Cortex of kidney (tissue), 1 donor: ENCODE measurements at places on chromosomes 7 and 10.

GRCh38 chr7:108004220-108005142 is 1.5 kb upstream of the LAMB1 start:
- no peak for DNase-seq

DNA sequence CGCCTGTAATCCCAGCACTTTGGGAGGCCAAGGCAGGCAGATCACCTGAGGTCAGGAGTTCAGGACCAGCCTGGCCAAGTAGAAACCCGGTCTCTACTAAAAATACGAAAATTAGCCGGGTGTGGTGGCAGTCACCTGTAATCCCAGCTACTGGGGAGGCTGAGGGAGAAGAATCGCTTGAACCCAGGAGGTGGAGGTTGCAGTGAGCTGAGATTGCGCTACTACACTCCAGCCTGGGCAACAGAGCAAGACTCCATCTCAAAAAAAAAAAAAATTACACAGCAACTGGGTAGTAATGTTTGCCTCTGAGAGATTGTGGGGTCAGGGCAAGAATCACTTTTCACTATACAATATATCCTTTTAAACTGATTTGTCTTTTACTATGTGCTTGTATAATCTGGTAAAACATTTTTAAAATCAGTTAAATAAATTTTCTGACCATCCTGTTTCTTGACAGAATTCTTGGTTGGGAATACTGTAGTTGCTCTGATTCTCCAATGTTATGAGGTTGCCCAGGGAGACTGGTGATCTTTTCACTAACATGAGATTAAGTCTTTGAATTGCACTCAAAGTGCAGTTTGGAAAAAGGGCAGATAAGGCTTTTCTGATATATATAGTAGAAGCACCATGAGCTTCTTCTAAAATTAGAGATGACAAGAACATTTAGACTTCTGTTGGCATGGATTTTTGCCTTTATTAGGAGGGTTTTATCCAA is 1.5 kb downstream of the ENTPD7 start:
- no peak for DNase-seq

DNA sequence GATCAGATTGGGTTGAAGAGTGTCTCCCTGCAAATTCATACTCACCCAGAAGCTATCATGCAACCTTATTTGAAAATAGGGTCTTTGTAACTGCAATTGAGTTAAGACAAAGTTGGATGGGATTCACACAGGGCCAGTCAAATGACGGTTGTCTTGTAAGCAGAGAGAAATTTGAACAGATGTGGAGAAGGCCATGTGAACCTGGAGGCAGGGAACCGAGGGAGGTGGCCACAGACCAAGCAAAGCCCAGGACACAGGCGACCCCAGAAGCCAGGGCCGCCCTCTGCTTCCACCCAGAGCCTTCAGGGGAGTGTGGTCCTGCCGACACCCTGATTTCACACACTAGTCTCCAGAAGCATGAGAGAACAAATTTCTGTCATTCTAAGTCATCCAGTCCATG is 140.8 kb downstream of the SFMBT2 start:
- DNase-seq, result no peak

DNA sequence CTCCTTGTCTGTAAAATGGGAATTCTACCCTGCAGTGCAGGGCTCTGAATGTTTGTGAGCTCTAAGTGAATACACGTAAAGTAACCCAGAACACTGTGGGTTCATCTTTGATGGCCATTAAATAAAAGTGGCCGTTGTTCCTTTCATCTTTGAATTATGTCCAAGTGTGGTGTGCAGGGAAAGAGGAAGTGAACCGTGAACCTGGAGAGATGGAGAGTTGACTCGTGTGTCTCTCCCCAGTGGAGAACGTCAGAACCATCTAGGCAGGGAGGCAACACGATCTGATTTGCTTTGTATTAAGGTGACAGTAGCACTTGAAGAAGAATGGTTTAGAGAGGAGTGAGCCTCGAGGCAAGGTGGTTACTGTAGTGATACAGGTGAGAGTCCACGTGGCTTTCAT is 93.5 kb upstream of the GJD4 start:
- DNase-seq, result no peak

- DNase-seq, result no peak
These were observed 119.1 kb downstream of the NKX6-2 start for GRCh38 chr10:132666705-132667341.

DNA sequence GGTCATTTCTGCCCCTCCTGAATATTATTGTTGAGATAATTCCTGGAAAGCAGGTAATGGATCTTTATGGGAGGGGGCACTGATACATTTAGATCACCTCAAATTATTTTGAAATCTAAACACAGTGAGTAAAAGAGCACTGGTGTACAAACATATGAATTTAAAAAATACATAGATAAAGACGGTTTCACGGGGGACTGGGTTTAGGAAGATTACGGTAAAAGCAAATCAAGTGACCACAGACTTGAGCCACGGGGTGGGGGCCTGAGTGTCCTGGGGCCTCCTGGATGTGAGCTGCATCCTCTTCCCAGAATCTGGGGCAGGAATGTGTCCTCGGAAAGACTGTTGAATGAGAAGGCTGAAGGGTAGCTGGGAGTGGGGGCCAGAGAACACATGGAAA is 219.1 kb upstream of the KLF6 start:
- DNase-seq, result no peak

GRCh38 chr10:61835946-61836887 is 65.3 kb upstream of the ARID5B start:
- no peak for DNase-seq

GRCh38 chr7:91342346-91342745 is 78.1 kb downstream of the FZD1 start:
- DNase-seq, result no peak

DNA sequence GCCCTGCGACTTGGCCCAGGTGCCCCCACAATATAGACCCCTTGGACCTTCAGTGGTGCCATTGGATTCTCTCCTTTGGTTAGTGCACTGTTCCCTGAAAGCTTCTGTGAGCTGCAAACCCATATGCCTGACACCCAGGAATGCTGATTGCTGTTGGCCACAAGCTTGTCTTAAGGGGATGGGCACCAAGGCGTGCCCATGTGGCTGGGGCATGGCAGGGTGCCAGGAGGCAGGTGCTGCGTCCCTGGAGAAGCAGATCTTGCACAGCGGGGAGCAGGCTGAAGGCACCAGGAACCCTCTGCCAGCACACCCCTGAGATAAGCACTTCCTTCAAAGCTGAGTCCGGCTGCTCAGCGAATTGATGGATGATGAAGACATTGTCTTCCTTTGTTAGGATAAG is 411.8 kb downstream of the SDK1 start:
- no peak for DNase-seq

GRCh38 chr10:21524131-21524525 is 1.4 kb downstream of the SKIDA1 start:
- DNase-seq, result no peak

DNA sequence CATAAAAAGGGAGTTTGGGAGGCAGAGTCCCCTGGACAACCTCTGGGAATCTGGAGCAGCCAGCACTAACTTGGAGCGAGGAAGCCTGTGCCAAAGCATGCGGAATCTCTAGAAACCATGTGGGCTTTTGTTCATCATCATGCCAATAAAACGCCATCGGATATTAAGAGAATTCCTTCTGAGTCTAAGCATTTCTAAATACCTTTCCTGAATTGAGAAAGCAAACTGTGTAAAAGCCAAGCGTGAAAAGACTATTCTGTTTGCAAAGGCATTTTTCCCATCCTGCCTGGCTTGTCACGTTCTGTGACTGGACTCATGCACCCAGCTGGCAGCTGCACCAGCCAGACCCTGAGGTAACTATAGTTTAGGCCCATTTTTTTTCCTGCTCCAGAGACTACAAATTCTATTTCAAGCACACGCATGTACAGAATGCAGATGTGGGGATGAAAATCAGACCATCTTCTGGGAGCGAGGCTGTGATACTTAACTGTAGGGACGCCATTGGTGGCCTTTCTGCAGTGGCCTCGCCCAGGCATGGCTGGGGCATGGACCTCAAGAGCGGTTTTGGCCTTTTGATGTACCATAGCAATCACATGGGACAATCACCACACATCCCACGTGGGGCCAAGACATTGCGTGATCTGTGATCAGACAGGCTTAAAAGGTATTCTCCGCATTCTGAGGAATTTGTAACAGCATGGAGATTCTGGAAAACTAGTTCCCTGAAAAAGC is 218.9 kb downstream of the KIAA1217 start:
- no peak for DNase-seq

- DNase-seq, result no peak
These were observed 19.5 kb downstream of the COL28A1 start for GRCh38 chr7:7516156-7516555.

DNA sequence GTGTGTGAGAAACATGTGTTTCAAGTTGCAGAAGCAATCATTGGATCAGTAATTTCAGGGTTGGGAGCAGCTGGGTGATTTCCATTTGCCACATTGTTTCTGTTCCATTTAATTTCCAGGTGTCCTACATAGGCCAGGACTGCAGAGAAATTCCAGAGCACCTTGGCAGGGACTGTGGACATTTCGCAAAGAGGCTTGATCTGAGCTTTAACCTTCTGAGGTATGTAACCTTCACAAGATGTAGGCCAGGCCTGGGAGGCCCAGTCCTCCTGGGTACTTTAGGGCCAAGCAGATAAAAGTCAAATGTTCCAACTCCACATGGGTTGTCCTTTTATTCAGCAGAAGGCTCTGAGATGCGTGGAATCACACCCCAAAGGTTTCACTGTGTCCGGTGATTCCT is 6.9 kb downstream of the LRMDA start:
- DNase-seq, result no peak

DNA sequence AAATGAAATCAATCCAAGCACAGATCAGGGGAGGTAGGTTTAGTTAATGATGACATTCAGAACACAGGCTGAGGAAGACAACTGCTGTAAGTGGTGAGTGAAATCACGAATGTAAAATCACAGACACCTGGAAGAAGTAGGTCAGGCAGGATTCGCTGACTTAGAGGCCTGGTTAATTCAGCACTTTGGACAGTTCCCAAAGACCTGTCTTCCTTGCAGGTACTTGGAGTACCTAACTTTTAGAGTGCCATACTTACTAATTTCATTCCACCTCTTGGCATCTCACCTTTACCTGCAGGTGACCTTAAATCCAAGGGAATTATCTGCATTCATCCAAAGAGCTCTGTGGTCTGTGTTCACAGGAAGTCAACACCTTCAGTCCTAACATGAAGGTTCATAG is 822.3 kb downstream of the PHTF2 start:
- no peak for DNase-seq

- DNase-seq, result no peak
These were observed 194.7 kb downstream of the BUB3 start for GRCh38 chr10:123348691-123349572.

DNA sequence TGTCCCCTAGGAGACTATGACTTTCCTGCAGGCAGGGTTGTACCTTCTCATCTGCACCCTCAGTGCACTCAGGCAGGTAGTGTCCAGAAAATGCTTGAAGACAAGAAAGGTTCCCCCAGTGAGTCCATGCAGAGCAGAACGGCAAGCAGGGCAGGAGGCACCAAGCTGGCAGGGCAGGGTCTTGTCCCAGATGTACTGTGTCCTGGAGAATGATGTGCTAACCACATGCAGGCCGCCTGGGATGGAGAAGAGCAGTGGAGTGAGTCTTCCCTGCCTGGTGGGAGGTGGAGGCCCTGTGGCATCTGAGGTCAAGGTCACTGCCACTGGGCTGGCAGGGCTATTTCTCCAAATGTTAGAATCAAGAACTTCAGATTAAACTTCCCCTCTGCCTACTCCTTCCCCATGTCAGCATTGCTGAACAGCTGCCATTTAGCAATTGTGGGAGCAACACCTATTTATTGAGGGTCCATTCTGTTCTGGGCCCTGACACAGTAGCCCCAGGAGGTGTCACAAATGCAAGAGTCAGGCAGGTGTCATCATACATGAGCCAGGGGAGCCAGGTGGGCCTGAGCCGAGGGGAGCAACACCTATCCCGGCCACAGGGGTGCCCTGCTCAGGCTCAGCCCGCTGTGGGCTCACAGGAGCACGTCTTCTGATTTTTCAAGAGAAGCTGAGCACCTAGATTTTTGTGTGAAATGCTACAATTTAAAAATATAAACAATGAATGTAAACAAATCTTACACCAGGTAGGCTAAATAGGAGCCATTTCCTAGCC is 34.1 kb downstream of the PTPRE start:
- DNase-seq, result no peak

DNA sequence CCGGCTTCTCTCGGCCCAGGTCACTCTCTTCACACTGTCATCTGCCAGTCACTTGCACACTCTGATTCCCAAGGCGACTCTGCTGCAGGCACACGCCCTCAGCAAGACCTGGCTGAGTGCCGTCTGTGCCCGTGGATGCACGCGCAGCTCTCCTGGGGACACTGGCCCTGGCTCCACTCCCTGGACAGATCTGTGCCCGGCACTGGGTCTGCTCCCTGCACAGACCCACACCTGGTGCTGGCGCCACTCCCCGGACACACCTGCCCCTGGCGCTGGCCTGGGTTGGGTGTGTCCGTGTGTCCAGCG is 133.2 kb downstream of the DNAJB6 start:
- no peak for DNase-seq

DNA sequence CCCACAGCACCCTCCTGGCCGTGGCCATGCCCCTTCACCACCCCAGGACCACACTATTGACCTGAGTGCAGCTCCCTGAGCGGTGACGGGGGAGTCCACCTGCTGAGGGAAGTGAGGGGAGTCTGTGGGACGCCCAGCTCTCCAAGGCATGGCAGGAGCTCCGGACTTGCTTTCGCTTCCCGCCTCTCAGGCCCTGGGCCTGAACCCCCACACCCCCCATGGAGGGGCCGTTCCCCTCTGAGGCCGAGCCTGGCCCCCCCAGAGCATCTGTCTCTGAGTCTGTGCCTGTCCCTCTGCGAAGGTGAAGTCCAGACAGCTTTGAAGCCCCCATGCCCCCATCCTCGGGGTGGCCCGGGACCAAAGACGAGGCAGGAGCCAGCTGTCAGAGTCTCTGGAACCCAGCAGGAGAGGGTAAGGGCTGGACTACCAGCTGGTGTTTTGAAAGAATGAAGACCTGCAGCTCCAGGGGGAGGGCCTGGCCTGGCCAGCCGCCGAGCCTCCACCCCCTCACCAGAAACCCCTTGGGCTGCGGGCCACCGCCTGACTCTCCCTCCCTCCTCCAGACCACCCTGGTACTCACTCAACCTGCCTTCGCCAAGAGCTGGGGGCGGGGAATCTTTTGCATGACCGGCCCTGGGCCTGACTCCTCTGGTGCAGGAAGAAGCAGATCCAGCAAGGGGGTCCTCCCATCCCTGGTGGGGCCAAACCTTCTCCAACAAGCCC is 114.0 kb downstream of the PDGFA start:
- DNase-seq, result no peak

DNA sequence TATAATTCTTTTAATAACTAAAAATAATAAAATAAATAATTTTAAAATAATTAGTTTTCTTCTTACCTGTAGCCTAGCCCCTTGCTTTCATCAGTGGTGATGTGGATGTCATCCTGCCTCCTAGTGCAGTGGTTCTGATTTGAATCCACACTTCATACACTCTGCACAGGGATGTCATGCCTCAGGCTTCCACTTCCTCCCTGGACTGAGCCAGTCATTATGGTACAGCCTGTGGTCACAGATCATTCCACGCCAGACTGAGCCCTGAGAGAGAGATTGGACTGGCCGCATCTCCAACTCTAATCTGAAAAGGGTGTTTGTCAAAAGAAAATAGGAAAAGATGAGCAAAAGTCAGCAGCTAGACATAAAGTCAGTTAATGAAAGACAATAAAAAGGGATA is 436.2 kb upstream of the IGFBP3 start:
- no peak for DNase-seq
